ENCODE measurements at places on chromosomes 12 and 14. TPM values are rescaled to one million over a fixed set of nuclear protein-coding genes. Genes with fewer than 3 reads are reported as not detected.

- no peak for DNase-seq
These were observed 214.5 kb upstream of the ATP2B1 start for GRCh38 chr12:89923091-89923490.

- no peak for DNase-seq
These were observed 37.7 kb upstream of the ASPG start for GRCh38 chr14:104047761-104048160.

- no peak for DNase-seq
These were observed 13.6 kb downstream of the EXOC3L4 start for GRCh38 chr14:103107941-103108748.

GRCh38 chr12:27841392-27841882, 61.4 kb upstream of the MANSC4 start:
- no peak for DNase-seq

- DNase-seq, result peak; percentile 78
These were observed 707.5 kb upstream of the TMEM132C start for GRCh38 chr12:127559349-127560040.

- DNase-seq, result no peak
These were observed 63.2 kb downstream of the ZNF664 start for GRCh38 chr12:124036171-124036598.

GRCh38 chr12:132102297-132102696, 41.8 kb downstream of the DDX51 start:
- DNase-seq, result no peak

The PRPH gene
- 0.49 TPM for total RNA-seq

The MGAT2 gene
- 28.9 TPM for total RNA-seq

The LUM gene
- 628 TPM for total RNA-seq

The DCTN2 gene
- total RNA-seq, result 128 TPM

The RPGRIP1 gene
- total RNA-seq, result 2.3 TPM

The SLC8A3 gene
- 0.45 TPM for total RNA-seq

The LMNTD1 gene
- not detected for total RNA-seq

The ACOT4 gene
- total RNA-seq, result 0.39 TPM

The PCED1B gene
- 12.6 TPM for total RNA-seq

The CCDC177 gene
- total RNA-seq, result not detected

The KERA gene
- total RNA-seq, result not detected

The KRT4 gene
- not detected for total RNA-seq
